ENCODE measurements at places on chromosomes 5 and 9. TPM values are rescaled to one million over a fixed set of nuclear protein-coding genes. Genes with fewer than 3 reads are reported as not detected.

PIK3R1 gene
- 13.2 TPM for total RNA-seq

- DNase-seq, result no peak
These were observed 33.2 kb downstream of the F2RL2 start for GRCh38 chr5:76590027-76590426.

DNA sequence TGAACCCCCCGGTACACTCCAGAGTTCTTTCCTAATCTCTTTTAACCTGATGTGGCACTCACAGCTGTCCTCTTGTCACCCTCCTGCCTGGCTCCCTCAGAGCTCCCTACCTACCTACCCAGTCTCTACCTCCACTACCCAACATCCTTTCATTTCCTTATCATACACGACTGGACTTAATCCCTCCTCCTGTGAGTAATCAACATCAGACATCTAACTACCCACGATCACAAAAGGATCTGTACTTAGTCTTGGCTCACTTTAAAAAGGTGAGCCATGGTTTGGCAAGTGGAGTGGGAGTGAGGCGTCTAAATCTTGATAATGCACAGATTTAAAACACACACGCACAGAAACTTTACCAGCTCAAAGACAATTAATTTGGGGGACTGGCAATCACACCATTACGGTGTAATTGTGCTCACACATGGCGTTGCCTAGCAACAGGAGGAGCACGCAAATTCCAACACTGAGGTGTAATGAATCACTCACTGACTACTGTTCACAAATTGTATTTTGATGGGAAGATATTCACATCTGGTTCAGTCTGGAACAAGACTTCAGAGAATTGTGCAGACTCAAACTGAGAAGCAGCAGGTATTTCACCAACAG, 235.9 kb downstream of the EPB41L4A start:
- DNase-seq, result no peak

POLR1E gene
- 44.2 TPM for total RNA-seq

DMRT3 gene
- not detected for total RNA-seq

DNA sequence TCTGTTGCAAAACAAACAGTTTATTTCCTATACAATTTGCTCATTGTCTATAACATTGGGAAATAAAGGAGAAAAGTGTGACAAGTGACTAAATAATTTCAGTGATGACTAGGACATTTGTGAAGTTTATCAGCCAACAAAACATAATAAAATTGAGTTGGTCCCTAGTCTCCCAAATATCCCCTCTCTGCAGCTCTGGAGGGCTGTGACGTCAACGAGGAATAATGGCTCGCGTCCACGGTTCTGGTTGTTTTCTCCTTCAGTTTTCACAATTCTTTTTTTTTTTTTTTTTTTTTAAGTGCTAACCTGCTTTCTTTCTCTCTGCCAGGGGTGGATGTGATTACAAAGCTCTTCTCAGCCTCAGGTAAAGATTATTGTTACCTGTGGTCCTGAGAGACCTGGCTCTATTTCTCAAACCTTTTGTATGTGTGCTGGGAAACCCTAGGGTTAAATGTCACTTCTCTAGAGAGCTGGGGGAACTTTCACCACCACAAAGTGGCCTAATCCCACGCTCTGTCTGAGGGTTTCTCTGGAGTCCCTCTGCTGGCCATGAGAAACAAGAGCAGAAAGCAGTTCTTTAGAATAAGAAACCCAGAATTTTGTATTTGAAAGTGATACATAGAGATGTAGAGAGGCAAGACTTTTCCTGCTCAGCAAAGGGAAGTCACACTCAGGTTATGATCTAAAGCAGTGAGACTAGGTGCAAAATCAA, 36.2 kb upstream of the ANKRD55 start:
- peak; percentile 11 for DNase-seq

DPYSL3 gene
- total RNA-seq, result not detected

TPM2 gene
- total RNA-seq, result 439 TPM

GRCh38 chr5:61256474-61256873, 75.6 kb upstream of the ZSWIM6 start:
- no peak for DNase-seq

GRCh38 chr5:84086511-84086910, 298.2 kb downstream of the EDIL3 start:
- no peak for DNase-seq

DNA sequence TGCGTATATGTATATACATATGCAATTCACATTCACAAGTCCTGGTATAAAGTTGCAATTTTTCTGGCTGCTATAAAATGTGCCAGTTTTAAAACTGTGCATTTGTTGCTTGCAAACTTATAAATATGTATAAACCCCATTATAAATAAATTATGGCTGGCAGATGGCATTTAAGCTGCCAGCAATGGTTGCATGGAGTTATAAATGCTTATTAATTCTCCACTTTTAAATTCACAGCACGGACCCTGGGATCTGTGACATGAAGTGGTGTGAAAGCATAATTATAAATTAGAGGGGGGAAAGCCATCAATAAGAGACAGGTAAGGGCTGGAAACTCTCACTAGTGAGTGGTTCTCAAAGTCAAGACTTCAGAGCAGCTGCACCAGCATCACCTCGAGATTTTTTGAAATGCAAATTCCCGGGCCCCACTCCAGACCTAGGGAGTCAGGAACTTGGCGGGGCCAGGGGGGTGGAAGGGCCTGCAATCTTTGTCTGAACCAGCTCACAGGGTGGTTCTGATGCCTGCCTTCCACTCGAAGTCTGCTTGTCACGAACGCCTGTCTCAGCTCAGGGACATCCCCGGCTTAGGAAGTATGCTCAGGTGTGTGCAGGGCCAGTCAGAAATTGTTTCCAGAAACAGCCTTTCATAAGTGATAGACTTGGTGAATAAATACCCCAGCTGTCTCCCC, 16.9 kb downstream of the S1PR3 start:
- DNase-seq, result no peak

GRCh38 chr9:28135549-28135948, 562.3 kb upstream of the C9orf72 start:
- DNase-seq, result no peak

DNA sequence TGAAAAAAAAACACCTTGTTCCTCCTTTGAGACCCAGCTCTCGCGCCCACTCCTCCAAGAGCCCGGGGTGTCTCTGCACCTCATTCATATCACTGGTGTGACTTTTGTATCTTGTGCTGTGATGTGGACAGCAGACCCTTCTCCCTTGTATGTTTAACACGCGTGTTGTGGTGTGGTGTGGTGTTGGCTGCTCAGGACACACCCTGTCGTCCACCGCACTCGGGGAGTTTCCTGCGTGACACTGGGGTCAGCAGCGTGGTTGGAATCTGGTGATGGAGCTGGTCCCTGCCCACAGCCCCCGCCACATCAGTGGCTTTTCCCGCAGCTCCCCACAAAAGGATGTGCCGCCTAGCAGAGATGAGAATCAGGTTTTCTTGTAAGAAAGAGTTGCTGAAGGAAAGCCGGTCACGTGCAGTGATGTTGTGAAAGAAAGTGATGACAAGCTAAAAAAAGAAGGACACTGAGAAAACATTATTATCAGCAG, 61.5 kb downstream of the TENT4A start:
- no peak for DNase-seq

GRCh38 chr5:148949841-148950470, 112.9 kb downstream of the SH3TC2 start:
- DNase-seq, result peak; percentile 97

ZNF354B gene
- total RNA-seq, result 10.4 TPM

PRKACG gene
- total RNA-seq, result not detected

DNA sequence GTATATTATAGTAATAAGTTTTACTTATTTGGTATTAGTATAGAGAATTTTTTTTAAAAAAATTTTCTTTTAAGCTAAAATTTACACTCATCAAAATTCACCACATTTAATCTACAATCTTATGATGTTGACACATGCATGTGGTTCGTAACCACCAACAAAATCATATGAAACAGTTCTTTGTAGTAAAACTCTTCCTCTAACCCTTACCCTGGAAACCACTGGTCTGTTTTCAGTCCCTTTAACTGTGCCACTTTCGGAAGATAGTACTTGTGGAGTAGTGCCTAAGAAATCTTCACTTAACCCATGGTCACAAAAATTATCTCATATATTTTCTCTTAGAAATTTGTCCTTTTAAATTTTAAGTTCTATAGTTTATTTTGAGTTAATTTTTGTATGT, 1498.8 kb downstream of the MAT2B start:
- no peak for DNase-seq

All from G401 (cell line).